ENCODE measurements at places on chromosomes 4 and X.

DNA sequence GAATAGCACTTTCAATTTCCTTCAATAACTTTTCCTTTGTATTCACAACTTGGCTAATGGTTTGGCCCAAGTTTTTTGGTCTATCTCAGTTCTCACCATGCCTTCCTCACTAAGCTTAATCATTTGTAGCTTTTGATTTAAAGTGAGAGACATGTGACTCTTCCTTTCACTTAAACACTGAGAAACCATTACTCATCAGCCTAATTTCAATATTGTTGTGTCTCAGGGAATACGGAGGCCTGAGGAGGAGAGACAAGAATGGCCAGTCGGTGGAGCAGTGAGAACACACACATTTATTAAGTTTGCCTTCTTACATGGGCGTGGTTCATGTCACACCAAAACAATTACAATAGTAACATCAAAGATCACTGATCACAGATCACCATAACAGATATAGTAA lies 56.7 kb downstream of the TSPAN5 start:
- DNase-seq = no peak

DNA sequence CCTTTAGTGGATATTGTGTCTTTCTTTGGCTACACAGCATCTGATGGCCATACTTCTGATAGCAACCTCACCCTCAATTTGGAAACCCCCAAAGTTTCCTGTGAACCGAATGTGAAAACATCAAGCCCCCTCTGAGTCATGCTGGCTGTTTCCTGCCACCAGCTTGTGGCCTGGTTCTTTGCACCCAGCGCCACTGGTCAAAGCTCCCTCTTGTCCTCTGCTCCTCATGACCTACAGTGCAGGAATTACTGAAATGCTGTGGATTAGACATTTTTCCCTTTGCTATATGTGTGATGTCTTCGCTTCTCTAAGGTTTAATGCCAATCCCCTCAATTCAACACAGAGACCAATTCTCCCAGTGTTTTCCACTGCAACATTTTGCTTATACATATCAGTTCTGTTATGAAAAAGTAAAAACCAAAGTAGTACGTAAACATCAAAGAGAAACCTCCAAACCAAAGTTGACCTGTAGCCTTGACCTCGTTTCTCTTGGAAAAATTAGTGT lies 224.0 kb upstream of the TENM3 start:
- no peak for DNase-seq

DNA sequence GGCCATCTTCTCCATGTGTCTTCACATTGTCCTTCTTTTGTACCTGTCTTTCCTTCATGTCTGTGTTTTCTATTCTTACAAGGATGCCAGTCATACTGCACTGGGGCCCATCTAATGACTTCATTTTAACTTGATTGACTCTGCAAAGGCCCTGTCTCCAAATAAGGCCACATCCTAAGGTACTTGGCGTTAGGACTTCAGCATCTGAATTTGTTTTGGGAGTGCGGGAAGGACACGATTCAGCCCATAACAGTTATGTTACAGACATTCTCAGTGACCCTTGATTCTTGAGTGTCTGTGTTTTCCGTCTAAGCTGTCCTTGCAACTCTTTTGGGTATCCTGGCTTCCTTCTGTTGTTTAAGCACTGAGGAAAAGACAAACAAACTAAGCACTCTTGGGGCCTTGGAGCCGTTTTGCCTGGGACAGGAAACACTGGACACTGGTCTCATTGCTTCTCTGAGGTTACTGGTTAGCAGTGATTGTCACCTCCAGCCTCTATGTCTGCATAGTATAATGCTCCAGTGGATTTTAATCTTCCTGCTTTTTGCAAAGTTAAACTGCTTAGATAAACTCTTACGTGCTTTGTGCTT lies 80.7 kb downstream of the SNX25 start:
- DNase-seq = no peak

- DNase-seq = no peak
These were observed 229.9 kb downstream of the COL25A1 start for GRCh38 chr4:109072595-109072994.

- no peak for DNase-seq
These were observed 205.2 kb downstream of the GALNTL6 start for GRCh38 chr4:172018358-172018757.

- no peak for DNase-seq
These were observed 68.9 kb downstream of the TMEM131L start for GRCh38 chr4:153534792-153535629.

GRCh38 chr4:172983014-172983413 lies 185.6 kb upstream of the GALNT7 start:
- no peak for DNase-seq

DNA sequence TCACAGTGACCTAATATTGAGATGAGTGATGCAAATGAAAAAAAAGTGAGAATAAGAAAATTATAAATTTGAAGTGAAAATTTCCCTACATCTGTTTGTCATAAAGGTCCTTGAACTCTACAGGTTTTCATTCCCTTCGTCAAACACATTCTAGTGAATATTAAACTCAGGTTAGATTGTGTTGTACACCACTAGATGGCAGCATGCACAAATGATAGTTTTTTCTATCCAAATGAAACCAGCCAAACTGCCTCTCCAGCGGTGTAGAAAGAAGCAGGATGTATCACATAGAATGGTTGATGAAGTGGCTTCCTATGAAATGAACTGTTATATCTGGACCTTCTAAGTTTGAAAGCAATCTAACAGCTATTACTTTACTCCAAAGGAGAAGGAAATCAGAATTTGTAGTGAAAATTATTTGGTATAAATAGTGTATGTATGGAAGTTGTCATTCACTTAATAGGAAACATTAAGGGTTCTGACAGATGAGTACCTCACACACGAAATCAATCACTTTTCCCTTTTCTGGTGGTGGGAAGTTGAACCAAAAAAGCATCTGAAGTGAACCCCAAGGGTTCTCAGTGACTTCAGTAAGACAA lies 382.7 kb downstream of the UNC5C start:
- peak; percentile 51 for DNase-seq

GRCh38 chr4:62208921-62209320 lies 1008.8 kb downstream of the ADGRL3 start:
- DNase-seq = no peak

- no peak for DNase-seq
These were observed 288.0 kb downstream of the AFF2 start for GRCh38 chrX:148788449-148788848.

- no peak for DNase-seq
These were observed 215.5 kb upstream of the CNKSR2 start for GRCh38 chrX:21158678-21159077.

DNA sequence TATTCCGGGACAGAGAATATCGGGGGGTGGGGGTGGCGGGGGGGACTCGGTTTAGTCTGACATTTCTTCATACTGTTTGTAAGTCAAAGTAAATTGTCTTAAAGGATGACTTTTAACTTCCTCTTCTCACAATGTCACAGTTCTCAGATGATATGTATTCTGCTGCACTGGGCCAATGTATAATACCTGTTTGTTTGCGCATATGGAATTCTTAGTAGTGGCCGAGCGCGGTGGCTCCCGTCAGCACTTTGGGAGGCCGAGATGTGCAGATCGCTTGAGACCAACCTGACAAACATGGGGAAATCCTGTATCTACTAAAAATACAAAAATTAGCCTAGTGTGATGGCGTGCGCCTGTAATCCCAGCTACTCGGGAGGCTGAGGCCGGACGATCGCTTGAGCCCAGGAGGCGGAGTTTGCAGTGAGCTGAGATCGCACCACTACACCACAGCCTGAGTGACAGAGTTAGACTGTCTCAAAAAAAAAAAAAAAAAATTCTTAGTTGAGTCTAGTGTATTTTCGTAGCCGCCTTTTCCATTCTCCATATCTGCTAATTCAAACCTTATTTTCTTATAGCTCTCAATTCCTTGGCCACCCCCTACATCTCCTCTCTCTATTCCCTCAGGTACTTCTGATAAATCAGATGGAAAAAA lies 851 bp downstream of the POLR2B start:
- peak; percentile 36 for DNase-seq

- peak; percentile 6 for DNase-seq
These were observed 505.8 kb downstream of the KLHL13 start for GRCh38 chrX:117610806-117611205.

DNA sequence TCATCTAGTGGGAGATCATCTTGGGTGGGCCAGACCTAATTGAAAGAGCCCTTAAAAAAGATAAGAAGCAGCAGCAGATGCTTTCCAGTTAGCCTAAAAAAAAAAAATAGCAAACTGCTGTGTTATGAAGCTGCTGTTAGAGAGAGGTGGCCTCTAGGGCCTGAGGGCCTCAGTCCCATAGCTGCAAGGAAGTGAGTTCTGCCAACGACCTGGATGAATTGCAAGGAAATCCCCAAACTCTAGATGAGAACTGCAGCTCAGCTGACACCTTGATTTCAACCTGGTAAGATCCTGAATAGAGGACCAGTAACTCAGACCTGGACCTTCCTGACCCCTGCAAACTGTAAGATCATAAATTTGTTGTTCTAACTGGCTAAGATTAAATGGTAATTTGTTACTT lies 275.2 kb downstream of the TENM3 start:
- DNase-seq = no peak

DNA sequence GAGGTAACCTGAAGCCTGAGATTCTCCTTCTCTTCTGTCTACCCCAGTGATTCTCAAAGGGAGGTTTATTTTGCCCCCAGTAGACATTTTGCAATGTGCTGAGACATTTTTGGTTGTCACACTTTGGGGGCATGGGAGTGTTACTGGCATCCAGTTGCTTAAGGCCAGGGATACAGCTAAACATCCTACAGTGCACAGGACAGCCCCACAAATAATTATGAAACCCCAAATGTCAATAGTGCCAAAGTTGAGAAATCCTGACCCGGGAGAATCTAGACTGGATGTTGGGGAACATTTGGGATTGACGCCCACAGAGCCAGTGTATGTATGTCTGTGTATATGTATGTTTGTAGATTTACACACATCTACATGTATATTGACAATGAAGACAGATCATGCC lies 13.2 kb downstream of the MID1 start:
- no peak for DNase-seq

DNA sequence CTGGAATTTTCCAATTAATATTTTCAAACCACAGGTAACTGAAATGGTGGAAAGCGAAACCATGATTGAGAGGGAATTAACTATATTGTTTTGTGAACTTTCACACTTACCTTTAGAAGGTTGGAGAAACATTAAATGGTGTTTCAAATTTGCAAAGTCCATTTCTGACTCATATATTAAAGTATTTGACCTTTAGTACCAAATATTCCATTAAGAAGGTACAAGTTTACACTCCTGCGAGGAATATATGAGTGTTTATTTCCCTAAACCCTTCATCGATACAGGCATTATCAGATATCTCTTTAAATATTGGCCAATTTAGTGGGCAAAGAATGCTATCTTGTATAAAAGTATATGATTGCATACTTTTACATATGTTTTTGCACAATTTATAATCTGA lies 44.1 kb upstream of the NPNT start:
- no peak for DNase-seq

DNA sequence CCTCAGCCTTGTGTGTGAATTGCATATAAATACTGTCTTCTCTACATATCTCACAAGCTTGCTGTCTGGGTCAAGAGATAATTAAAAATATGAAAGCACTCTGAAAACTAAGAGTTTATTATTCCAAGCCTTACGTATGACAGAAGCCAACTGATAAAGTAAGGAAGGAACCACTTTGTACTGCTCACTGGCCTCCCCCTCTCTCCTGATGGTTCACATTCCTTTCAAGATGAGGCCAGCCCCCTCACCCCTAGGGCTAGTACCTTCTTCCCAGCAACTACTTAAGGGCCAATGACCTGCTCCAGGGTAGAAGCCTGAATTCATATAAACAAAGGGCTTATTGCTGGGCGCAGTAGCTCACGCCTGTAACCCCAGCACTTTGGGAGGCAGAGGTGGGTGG lies 5.4 kb upstream of the SOWAHD start:
- DNase-seq = no peak

GRCh38 chrX:106751407-106751806 lies 24.9 kb downstream of the RNF128 start:
- no peak for DNase-seq

DNA sequence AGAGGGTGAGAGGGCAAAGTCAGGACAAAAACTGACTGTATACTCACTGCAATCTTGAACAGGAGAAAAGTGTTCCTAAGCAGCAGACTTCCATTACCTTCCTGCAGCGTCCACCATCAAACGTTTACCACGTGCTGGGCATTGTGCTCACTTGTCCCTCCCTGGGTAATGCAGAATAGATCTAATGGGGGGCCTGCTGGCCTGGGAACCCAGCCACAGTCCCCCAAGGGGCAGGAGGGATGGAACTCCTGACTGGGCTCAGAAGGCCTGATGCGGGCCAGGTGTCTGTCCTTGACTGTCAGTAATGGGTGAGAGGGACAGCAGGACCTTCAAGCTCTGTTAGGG lies 37.6 kb upstream of the FAM156A start:
- DNase-seq = no peak

DNA sequence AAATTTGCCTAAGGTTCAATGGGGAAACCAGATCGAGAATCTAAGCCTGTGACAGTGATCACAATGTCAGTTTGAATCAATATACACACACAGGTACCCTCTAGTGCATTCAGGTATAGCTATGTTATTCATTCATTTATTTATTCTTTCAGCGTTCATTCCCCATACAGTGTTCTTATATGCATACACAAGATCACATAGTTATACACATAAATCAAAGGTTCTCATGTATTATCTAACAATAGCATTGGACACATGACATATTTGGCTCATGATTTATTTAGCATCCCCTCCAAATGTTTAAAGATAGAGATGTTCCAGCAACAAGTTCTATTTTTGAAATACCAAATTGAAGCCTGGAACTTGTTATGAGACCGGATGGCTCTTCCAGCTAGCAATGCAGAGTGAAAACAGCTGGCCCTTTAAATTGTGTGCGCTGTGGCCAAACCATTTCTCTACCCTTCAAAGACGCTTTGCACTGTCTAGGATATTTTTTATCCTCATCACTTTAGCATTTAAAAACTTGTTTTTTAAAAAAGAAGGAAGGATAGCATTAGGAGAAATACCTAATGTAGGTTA lies 131.0 kb downstream of the ATXN3L start:
- DNase-seq = no peak

DNA sequence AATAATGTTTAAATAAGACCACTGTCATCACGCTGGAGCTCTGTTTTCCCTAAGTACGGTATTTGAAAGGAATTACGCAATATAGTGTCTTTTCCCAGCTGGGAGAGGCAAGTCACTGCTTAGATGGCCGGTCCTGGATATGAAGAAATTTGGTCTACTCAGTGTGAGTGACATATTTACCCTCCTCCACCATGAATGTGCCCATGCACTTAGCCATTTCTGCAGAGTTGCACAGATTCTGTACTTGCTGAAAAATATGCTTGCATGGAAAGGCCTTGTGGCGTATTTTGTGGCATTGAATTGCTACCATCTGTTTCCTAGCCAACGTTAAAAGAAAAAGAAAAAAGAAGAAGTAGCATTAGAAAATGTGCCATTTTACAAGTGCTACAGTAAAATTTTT lies 73.1 kb downstream of the ADGRL3 start:
- DNase-seq = no peak

DNA sequence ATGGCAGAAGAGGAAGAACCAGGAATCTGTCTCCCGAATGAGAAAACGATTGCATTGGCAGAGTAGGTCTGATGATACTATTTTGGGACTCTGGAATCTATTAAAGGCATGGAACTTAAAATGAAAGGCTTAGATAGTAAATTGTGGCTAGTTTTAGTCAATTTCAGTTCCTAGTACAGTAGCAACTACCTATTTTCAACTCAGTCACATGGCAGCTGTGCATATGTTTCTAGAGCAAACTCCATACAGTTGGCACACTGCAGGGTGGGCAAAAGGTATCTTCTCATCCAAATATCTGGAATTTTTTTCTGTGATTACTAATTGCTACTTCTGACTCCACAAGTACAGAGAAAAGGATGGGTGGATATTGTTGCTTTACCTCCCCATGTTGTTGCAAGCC lies 663.6 kb downstream of the PCDH7 start:
- no peak for DNase-seq

All from BE2C (cell line).